ENCODE measurements at places on chromosomes 16 and 17.

- DNase-seq, result no peak
Measured at GRCh38 chr17:49779156-49779738, 9.2 kb upstream of the KAT7 start.

GRCh38 chr17:21164620-21165019 is 37.9 kb downstream of the DHRS7B start:
- DNase-seq, result no peak

- no peak for DNase-seq
Measured at GRCh38 chr17:36469733-36470132, 16.7 kb upstream of the ZNHIT3 start.

GRCh38 chr16:10069374-10069773 is 112.9 kb downstream of the GRIN2A start:
- DNase-seq, result no peak

DNA sequence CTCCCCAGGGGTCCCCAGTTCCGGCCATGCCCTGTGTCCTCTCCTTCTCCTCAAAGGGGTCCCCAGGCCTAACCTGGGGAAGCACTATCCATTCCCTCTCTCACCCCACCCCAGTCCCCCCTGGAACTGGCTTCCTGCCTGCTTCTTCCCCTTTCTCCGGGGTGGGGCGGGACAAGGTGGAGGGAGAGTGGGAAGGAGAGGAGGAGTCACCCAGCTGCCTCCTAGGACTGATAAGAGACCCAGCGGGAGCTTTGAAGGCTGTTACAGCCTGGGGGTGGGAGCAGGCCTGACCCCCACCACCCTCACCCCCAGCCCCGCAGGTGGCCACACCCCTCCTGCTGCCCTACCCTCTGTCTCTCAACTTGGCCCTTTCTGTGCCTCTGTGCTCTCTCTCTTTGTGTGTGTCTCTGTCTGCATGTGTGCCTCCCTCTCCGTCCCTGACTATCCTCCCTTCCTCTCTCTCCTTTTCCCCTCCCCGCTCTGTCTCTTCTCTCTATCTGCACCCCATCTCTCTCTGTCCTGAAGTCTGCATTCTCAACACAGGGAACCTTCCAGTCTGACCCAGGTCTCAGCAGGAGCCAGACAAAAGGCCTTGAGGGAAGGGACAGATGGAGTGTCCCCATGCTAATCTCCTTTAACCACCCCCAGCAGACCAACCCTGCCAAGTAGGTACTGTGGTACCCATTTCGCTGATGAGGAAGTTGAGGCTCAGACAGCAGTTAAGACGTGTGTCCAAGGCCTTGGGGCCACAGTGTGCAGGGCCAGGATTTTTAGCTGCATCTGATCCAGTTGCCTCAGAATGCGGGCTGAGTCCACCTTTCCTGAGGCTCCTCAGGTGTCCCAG is 66.1 kb downstream of the RAB11FIP4 start:
- no peak for DNase-seq

DNA sequence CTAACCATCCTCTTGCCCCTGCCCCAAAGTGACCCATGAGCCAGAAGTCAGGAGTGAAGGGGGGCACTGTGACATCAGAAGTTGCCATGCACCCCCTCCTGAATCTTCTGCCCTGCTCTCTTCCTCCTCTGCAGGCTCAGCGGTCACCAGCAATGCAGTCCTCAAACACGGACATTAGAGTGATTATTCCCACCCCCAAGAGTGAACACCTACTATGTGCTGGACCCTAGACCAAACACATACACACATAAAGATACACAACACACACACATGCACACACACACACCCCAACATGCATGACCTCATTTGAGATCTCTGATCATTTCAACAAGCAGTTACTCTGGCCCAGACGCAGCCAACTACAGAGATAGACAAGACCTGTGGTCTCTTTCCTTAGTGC is at the start of gene CDRT4:
Gene CDRT4, minus strand, starts transcription at position 30 of the 400 bp plus-strand sequence. CDS start 27,383 bp downstream, outside the sequence.
- DNase-seq, result no peak

GRCh38 chr17:5297245-5297644 is 15.2 kb downstream of the RABEP1 start:
- DNase-seq, result no peak

DNA sequence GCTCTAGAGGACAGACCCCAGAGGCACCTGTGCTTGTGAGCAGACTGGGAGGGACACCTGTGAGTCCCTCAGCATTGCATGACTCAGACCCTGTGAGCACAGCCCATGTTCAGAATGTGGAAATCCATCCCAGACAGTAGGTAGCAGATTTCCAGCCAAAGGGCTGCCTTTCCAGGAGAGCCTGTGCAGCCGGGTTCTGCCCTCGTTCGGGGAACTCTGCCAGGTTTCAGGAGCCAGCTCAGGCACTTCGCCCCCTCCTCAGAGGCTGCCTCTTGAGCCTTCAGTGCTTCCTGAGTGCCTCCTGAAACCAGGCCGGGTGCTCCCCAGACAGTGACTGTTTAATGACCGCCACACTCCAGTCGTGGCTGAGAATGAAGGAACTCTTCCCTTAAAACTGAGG is 23.3 kb upstream of the SDR42E2 start:
- DNase-seq, result no peak

DNA sequence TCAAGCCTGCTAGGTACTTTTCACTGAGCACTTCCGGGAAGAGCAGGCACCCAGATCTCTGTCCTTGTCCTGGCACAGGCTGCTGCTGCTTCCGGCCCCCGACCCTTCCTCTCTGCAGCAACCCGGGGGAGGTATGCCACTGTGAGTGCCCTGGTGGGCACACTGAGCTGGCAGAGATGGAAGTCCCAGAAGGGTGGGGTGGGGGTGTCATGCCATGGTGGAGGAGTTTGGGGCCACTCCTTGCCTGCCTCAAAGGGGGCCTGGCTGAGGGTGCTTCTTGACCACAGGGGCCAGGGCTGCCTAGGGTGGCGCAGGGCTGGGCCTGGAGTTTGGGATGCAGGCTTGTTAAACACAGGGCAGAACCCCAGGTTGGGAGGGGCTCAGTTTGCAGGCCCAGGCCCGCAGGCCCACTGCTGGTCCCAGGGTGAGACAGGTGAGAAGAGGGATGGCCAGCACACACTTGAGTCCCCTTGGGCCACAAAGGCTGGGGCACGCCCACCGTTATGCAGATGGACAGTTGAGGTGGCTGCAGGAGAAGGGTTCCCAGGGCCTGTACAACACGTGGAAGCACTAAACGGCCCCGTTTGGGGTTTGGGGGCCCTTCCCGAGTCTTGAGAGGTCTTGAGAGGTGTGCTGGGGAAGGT is 8.7 kb downstream of the TMEM235 start:
- DNase-seq, result no peak

GRCh38 chr17:78820841-78821240 is 19.8 kb downstream of the USP36 start:
- DNase-seq, result no peak

DNA sequence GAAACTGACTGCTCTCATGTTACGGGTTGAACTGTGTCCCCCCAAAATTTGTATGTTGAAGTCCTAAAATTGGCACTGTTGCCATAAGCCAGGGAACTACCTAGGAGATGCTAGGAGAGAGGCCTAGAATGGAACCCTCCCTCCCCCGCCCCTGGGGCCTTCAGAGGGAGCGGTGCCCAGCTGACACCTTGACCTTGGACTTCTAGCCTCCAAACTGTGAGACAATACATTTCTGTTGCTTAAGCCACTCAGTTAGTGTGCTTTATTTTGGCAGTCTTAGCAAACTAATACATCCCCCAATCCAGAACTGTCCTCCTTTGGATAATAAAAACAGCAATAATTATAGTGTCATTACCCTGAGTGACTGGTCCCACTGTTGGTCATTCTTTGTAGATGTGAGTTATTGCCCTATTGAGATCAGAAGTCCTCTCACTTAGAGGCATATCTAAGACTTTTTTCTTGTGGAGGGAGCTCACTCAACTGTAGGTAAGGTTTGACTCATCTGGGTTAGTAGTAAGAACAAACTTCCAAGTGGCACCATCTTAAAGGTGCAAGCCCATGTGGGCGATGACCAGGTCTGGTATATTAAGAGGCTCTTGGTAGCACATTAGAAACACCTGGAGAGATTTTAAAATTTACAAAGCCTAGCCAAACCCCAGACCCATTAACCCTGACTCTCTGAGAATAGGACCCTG is 93.0 kb upstream of the HLF start:
- no peak for DNase-seq

GRCh38 chr16:77584205-77584859 is 138.0 kb upstream of the NUDT7 start:
- peak; percentile 40 for DNase-seq

- DNase-seq, result peak; percentile 68
Measured at GRCh38 chr16:88479793-88480760, 27.0 kb downstream of the ZFPM1 start.

DNA sequence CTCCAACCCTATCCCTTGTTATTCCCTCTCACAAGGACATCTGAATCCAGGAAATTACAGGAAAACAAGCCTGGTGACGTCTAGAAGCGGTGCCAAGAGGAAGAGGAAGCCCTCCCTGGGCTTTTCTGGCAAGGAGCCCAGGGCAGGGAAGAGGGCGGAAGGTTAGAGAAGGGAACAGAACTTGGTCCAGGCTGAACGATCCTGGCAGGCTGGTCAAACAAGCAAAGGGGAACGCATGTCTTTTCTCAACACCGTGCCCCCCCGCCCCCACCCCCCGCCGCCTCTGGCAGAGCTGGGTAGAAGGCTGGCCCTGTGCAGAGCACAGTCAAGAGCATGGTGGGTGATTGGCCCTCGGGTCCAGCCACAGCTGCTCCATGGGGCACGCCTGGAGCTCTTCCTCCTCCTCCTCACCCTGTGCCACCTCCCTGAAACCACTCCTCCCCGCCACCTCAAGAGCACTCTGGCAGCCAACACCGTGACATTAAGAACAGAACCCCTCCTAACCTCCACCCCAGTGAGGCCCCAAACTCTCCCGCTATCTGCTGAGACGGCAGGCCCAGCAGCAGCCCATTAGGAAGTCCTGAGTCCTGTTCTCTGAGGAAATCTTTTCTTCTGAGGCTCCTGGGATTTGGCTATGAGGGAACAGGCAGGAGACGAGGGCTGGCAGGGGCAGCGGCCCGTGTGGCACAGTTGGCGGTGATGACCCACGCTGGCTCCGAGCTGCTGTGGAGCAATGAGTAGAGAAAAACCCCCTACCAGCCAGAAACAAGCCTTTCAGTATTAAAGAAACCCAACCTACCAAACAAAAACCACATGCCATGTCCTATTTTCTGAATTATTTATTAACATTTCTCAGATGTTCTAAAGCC is 7.3 kb downstream of the C16orf86 start:
- DNase-seq, result no peak

- no peak for DNase-seq
Measured at GRCh38 chr17:17381446-17382064, 78.4 kb downstream of the NT5M start.

GRCh38 chr16:81214745-81215166 is 23.7 kb upstream of the BCO1 start:
- DNase-seq, result no peak

DNA sequence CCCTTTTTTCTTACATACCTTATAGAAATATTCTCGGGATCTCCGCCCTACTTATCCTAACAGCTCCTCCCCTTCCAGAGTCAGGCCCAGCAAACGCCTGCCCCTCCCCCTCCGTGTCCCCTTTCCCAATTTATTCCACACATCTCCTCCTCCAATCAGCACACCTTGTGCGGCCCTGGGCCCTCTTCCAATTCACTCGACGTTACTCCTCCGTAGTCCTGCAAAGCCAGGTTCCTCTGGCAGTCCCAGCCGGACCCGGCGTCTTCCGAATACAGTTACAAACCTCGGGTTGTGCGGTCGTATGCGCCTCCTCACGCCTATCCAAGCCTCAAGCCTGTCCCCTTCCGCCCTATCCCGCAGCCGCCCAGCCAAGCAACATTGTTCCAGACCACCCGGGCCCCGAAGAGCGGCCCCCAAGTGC is 677 bp downstream of the CBX1 start:
- peak; percentile 9 for DNase-seq

Data from CD4-positive, alpha-beta T cell treated with Interleukin-6 for 4 hours (primary cell).